ENCODE measurements at places on chromosomes 11 and 22. TPM values are rescaled to one million over a fixed set of nuclear protein-coding genes. Genes with fewer than 3 reads are reported as not detected.

- DNase-seq = no peak
Observed at GRCh38 chr11:57539342-57539741, 1.9 kb downstream of the SMTNL1 start.

GRCh38 chr11:17386331-17387084, 2.0 kb downstream of the KCNJ11 start:
- peak; percentile 40 for DNase-seq

DNA sequence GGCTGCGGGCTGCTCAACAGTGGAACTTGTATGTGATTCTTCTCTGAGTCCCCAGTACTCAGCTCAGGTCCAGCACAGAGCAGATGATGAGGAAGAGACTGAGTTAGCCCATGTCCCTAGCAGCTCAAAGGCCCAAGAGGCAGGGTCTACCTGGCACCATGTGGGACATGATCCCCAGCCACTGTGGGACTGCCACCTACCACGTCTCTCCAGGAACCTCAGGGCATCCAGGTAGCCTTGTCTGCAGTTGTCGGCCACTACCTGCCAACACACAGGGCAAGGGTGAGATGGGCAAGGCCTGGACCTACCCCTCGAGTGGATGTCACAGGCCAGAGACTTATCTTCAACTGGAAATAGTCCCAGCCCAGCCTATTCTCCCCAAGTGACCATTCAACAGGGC, 4.4 kb downstream of the PNPLA5 start:
- no peak for DNase-seq

- DNase-seq = no peak
Observed at GRCh38 chr11:100689141-100689540, 2.1 kb downstream of the ARHGAP42 start.

GRCh38 chr11:107999759-108000455, 8.8 kb upstream of the CUL5 start:
- peak; percentile 59 for DNase-seq

- no peak for DNase-seq
Observed at GRCh38 chr22:23064381-23065068, 5.8 kb upstream of the GNAZ start.

DNA sequence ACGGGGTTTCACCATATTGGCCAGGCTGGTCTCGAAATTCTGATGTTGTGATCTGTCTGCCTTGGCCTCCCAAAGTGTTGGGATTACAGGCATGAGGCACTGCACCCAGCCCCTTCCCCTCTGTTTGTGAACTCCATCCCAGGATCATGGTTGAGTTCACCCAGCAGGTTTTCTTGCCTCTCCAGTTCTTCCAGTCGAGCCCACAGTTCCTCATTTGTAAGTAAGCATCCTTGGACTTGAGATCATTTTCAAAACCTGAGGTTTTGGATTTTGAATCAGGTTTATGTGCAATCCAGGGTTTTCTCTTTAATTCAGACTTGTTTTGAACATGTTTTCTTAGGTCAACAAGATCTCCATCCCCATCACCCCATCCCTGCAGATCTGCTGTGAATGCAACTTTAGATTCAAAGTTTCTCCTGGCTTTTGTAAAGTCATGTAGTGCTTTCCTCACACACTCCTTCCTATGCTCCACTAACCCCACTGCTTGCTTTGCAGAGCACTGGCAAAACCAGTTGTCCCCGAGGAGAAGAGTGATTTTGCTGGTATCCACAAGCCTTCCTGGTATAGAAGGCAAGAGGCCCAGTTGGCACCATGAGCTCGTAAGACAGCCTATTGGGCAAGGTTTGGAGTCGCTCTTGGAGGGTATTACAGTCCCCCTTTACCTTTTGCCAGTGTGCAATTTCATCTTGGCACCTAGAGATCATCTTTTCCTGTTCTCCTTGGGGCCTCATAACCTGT, 14.7 kb upstream of the VPREB1 start:
- DNase-seq = no peak

DNA sequence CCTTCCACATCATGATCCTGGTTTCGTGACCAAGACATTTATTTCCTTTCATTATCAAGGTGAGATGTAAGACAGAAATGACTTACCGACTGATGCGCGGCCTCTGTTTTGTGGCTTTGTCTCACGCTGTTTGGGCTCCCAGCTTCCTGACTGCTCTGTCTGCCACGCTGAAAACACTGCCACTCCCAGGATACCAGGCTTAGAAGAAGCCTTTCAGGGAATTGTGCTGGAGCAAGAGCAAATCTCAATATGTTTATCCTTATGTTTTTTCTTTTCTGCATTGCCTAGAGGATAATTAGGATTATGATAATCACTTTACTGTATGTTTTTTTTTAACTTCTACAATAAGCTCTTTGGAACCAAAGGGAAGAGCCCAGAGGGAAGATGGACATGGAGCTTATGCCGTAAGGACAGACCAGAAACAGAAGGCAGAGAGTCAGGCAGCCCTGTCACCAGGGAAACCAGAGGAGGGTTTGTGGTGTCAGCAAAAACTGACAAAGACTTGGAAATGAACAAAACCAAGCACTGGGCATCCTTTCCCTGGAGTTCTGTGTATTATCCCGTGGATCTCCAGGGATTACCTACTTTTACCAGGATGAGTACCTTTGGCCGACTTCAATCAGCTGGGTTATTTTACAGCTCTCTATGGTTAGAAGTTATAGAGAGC, 68.2 kb upstream of the ISX start:
- no peak for DNase-seq

DNA sequence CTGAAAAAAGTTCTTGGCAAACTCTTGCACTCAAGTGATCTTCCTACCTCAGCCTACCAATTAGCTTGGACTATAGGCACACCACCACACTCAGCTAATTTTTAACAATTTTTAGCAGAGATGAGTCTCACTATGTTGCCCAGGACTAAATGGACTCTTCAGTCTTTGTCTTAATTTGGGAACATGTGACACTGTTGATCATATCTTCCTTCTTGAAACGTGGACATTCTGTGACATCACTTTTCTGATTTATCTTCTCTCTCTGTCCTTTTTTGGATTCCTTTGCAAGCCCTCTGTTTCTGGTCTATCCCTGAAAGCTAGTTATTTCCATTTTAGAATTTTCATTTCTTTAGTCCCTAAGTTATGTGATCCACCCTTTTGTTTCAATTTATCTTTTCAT, 42.0 kb downstream of the RSF1 start:
- DNase-seq = no peak

GRCh38 chr11:1410366-1411291, 20.9 kb downstream of the BRSK2 start:
- DNase-seq = no peak

DNA sequence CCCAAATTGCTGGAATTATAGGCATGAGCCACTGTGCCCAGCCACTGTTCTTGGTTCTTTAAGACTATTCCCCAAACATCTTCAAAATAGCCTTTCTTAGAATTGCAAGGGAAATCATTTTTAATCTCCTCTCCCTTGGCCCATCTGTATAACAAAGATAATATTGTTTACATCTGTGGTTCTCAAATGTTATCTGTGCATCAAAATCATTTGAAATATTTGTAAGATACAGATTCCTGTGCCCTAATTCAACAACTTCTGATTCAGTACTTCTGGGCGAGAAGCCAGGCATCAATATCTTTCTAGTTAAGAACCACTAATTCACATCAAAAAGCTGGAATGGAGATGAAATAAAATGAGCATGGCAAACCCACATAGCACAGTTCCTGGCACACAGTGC, 83.0 kb downstream of the TMPRSS5 start:
- DNase-seq = peak; percentile 68

GRCh38 chr11:115890500-115890899, 386.3 kb upstream of the CADM1 start:
- DNase-seq = no peak

GRCh38 chr11:121592708-121593107, 139.9 kb upstream of the SORL1-AS1 start:
- DNase-seq = no peak

- DNase-seq = peak; percentile 51
Observed at GRCh38 chr11:64180891-64181290, 5.1 kb upstream of the STIP1 start.

DNA sequence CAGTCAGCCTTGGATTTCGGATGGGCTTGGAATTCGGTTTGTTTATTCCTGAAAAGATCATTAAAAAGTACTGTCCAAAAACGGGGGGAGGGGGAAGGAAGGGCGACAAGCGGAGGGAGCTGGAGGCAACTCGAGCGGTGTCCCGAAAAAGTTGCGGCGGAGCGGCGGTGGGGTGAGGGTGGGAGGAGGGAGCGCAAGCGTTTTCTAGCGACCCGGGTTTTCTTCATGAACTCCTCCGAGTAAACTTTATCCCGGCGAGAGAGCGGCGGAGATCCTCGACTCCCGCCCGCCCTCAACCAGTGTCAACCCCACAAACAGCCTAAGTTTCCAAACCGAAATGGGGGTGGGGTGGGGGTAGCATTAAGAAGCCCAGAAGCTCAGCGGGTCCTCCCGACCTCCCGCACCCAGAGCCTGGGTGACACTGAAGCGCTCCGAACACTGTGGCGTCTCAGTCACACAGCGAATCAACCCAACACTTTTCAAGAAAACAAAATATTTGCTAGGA, 133.0 kb upstream of the C11orf58 start:
- peak; percentile 33 for DNase-seq

GRCh38 chr22:43860831-43861230, 1.5 kb downstream of the SULT4A1 start:
- no peak for DNase-seq

DNA sequence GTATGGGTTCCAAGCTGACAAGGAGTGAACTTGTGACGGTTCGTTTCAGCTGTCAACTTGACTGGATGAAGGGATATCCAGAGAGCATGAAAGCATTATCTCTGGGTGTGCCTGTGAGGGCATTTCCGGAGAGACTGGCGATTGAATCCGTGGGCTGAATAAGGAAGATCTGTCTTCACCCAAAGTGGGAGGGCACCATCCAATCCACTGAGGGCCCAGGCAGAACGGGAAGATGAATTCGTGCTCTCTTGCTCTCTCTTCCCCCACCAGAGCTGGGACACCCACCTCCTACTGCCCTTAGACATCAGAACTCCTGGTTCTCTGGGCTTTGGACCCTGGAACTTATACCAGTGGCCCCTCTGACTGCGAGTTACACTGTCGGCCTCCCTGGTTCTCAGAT, 15.5 kb upstream of the CD81 start:
- no peak for DNase-seq

GRCh38 chr22:35457729-35458546, 58.0 kb downstream of the MCM5 start:
- DNase-seq = no peak

- DNase-seq = peak; percentile 70
Observed at GRCh38 chr11:117045196-117045595, 53.0 kb downstream of the SIK3 start.

DNA sequence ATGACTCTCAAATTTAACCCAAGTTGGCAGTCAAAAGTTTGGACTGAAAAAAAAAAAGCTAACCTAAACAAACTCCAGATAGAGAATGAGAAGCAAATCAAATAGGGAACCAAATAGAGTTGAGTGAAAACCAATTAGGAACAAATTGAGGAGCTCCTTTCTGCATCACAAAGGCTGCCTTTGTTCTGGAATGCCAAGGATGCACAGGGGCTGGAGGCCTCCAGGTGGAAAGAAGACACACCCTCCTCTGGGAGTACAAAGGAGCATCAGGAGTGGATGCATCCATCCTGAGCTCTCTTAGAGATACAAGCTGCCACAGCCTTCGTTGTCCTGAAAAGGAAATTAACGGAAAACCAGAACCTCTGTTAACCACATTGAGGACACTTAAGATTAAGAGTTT, 73.3 kb downstream of the MRGPRX1 start:
- DNase-seq = no peak

- DNase-seq = no peak
Observed at GRCh38 chr11:44407211-44407996, 97.5 kb upstream of the ALX4 start.

DNA sequence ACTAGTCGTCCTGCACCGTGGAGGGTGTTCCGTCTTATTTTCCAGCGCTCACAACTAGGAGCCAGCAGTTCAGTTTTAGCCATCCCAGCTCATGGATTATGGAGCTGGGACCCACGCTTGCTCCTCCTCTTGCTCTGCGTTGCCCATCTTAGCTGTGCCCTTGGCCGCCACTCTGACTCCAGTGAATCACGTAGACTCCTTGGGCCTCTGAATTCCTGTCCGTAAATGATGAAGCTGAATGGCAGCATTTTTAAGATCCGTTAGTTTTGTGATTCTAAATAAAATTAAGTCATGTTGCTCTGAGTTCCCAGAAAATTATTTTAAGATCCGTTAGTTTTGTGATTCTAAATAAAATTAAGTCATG, 23.8 kb downstream of the BCR start:
- no peak for DNase-seq

DNA sequence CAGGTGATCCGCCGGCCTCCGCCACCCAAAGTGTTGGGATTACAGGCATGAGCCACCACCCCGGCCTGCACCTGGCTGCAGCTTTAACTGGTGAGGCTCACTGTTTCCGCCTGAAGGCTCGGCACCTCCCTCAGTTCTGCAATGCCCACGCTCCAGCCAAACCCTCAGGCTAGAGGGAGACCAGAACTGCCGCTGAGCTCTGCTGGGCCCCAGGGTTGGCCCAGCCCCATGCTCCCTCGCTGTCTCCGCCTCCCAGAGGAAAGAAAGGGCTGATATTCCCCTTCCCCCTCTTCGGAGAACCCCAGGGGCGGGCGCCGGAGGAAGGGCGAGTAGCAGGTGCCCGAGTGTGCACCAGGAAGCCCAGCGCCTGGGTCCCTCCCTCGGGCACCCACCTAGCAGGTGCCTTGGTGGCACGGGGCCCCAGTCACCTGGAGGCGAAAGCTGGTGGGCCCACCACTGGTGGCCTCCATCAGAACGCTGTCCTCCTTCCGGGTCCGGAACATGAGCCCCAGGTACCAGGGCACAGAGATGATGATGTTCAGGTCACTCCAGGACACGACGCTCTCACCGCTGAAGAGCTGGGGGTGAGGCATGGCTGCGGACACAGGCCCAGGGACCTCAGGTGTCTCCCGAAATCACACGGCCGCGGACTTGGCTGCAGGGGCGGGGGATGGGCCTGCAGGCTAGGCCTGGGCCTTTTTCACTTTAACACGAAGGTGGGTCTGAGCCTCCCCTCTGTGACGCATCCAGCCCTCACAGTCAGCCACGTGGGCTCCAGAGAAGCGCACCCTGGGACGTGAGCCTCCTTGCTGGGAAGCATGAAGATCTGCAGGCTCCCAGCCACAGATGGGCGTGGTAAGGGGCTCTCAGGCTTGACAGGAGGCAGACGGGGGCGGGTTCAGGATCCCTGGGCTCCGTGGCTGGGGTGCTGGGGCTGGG, 73.3 kb downstream of the TRMU start:
- no peak for DNase-seq

GRCh38 chr22:49971232-49972162, 10.9 kb downstream of the PIM3 start:
- DNase-seq = peak; percentile 62

GRCh38 chr11:60854140-60854846, 1.5 kb downstream of the PTGDR2 start:
- no peak for DNase-seq

Gene SMC1B
- not detected for total RNA-seq

Gene ALX4
- total RNA-seq = not detected

Gene PLEKHB1
- not detected for total RNA-seq

Gene PDE3B
- total RNA-seq = 0.32 TPM

Gene PIH1D2
- 2.6 TPM for total RNA-seq

Gene SIAE
- total RNA-seq = 9.5 TPM

Gene APLNR
- not detected for total RNA-seq

Gene NNMT
- total RNA-seq = 505 TPM

Gene SCT
- not detected for total RNA-seq

Gene ENTHD1
- not detected for total RNA-seq

Gene CCDC157
- 2.6 TPM for total RNA-seq

Measured in fibroblast of villous mesenchyme (primary cell).